ENCODE measurements at places on chromosomes 1 and 21.
A peak's percentile ranks its signal among the peaks of the same experiment; 100 is the strongest.

DNA sequence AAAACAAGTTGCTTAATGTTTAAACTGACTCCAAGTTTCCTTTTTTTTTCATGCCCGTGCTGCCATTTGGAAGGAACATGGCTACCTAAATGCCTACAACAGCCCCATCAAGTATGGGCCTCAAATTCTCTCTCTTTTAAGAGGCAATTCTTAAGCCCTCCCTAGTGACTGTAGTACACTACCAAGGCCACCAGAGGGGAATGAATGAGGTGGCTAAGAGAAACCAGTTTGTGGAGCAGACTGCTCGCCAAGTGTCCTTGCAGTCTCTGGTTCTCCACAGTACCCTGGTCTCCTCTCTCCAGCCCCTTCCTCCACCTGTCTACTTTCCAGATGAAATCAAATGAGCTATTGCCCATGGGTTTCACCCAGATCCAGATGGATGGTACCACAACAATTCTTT, 1809.6 kb downstream of the BRINP3 start:
- no peak overlapping the region for H3K27ac ChIP-seq
- no peaks in the 10 kb centered on the region for H3K36me3 ChIP-seq
- H3K4me3 ChIP-seq: no peak overlapping the region
- no peaks in the 10 kb centered on the region for H3K27me3 ChIP-seq

GRCh38 chr1:20486457-20487235, 636 bp upstream of the CAMK2N1 start:
- peaks cover 13% of the 10 kb centered on the region for H3K36me3 ChIP-seq
- peaks cover 22% of the 10 kb centered on the region for H3K27me3 ChIP-seq
- H3K4me3 ChIP-seq: peak overlapping the region; percentile 95
- no peak for DNase-seq

DNA sequence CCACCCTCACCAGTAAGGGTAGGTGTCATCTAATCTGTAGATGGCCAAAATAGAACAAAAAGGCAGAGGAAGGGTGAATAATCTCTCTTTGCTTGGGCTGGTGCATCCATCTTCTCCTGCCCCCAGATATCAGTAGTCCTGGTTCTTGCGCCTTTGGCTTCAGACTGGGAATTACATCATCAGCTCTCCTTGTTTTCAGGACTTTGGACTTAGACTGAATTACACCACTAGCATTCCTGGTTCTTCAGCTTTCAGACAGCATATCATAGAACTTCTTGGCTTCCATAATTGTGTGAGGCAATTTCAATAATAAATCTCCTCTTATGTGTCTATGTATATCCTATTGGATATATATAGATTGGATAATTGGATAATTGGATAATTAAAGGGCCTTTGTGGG, 403.0 kb upstream of the USP24 start:
- H3K36me3 ChIP-seq: no peaks in the 10 kb centered on the region
- no peak overlapping the region for H3K4me3 ChIP-seq
- H3K4me1 ChIP-seq: no peaks in the 10 kb centered on the region
- peaks cover 38% of the 10 kb centered on the region for H3K27me3 ChIP-seq
- no peak overlapping the region for H3K27ac ChIP-seq

DNA sequence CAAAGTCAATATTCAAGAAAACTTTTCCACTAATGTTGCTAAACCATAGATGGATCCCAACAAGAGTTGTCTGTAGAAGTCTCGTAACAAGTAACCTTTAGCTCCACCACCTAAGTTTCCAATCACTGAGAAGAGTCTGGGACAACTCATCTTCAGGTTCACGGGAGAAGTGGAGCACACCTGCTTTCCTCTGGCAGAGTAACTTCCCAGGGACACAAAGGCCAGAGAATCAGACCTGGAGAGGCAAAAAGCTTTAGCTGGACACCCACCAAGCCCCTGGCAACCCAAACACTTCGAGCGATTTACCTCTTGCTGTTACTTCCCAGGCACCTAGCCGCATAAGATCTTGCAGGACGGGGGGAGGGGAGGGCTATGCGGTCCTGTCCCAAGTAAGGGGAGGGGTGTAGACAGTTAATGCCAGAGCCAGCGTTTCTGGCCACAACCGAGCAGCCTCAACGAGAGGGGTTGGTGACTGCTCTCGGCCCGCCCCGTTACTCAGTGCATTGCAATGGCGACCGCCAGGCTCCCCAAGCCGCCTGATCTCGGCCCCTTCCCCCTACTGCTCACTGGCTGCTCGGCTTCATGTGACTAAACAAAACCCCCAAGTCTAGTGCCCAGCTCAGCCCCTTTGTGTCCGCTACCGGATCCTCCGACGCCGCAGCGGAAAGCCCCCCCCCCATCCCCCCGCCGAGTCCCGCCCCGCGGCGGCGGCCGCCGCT, 709 bp downstream of the ZNF644 start:
- no peaks in the 10 kb centered on the region for H3K27me3 ChIP-seq
- peak; percentile 66 for DNase-seq

DNA sequence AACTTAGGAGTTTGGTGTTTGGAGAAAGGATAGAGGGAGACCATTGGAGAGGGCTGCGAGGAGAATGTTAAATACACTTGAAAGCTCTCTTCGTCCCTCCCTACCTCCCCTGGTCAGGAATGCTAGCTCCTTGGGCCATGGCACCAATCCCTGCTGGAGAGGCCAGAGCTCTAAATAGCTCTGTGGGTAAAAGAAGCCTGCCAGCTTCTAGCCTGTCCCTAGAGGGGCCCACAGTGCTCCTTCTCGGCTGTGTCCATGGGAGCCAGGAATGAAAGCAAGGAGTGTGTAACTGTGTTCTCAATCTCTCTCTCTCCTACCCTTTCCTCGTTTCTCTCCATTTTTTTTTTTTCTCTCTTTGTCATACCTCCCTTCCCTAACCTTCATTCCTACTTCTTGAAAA, at the start of gene CCDC190:
CCDC190 (minus strand) TSS at position 75 of the 400 bp plus-strand sequence. CDS start 1,529 bp downstream, outside the sequence.
- no peaks in the 10 kb centered on the region for H3K4me1 ChIP-seq
- H3K27me3 ChIP-seq: peaks cover 35% of the 10 kb centered on the region
- DNase-seq: no peak
- no peaks in the 10 kb centered on the region for H3K36me3 ChIP-seq
- no peak within 1 kb of the TSS for H3K27ac ChIP-seq

DNA sequence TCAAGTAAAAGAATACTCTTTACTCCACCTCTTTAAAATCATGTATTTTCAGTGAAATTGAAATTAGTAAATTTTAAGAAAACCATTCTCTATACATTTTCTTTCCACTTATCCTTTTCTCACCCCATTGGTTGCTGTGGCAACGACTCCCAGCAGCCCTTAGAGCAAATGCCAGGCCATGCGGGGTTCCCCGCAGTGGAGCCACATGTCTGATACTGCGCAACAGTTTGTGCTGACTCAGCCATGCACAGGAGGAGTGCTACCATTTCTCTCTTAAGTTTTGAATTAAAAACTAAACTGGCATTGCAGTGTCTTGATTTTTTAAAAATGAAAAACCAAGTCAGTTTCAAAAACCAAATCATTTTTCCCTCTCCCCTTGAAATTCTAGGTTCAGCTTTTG, 214.1 kb upstream of the L1TD1 start:
- peaks cover 7% of the 10 kb centered on the region for H3K36me3 ChIP-seq
- no peak for DNase-seq
- H3K4me3 ChIP-seq: no peak overlapping the region
- H3K4me1 ChIP-seq: no peaks in the 10 kb centered on the region

GRCh38 chr1:112938210-112938609, 17.8 kb downstream of the SLC16A1 start:
- no peak for DNase-seq
- peaks cover 7% of the 10 kb centered on the region for H3K36me3 ChIP-seq
- peaks cover 6% of the 10 kb centered on the region for H3K4me1 ChIP-seq
- no peak overlapping the region for H3K4me3 ChIP-seq
- no peaks in the 10 kb centered on the region for H3K27me3 ChIP-seq
- no peak overlapping the region for H3K27ac ChIP-seq

DNA sequence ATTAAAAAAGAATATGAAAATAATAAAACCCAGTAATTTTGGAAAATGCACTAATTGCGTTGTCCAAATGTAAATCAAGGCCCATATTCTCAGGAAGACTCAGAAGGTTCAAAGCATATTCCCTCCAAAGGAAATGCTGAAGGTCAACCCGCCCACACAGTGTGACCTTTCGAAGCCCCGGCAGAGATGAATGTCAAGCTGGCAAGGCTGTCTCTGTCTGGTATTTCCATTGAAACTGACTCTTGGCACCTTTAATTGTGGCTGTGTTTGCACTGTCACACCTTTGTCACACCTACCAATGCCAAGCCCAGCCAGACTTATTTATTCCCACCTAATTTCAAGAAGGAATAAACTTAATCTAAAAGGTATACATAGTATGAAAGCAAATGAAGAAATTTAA, 82.5 kb downstream of the NTPCR start:
- DNase-seq: no peak
- H3K27me3 ChIP-seq: no peaks in the 10 kb centered on the region
- H3K4me1 ChIP-seq: no peaks in the 10 kb centered on the region
- no peak overlapping the region for H3K4me3 ChIP-seq

DNA sequence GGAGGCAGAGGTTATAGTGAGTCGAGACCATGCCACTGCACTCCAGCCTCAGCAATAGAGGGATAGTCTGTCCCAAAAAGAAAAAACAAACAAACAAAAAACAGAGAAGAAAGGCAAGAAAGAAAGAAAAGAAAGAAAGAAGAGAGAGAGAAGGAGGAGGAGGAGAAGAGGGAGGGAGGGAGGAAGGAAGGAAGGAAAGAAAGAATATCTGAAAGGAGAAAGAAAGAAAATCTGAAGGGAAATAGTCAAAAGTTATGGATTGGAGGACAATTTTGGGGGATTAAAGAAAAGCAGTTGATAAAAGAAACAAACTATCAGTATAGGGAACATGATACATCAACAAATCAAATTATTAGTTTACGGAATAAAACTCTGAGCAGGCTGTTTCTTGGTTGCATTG, 67.4 kb upstream of the TBX15 start:
- no peak overlapping the region for H3K27ac ChIP-seq
- peaks cover 4% of the 10 kb centered on the region for H3K36me3 ChIP-seq
- H3K27me3 ChIP-seq: no peaks in the 10 kb centered on the region
- H3K4me3 ChIP-seq: no peak overlapping the region
- no peaks in the 10 kb centered on the region for H3K4me1 ChIP-seq
- DNase-seq: no peak

GRCh38 chr1:45928486-45929205, 125.2 kb downstream of the MAST2 start:
- H3K4me3 ChIP-seq: no peak overlapping the region
- H3K27me3 ChIP-seq: no peaks in the 10 kb centered on the region
- no peak for DNase-seq
- H3K27ac ChIP-seq: peak overlapping the region; percentile 11

- H3K27me3 ChIP-seq: no peaks in the 10 kb centered on the region
- H3K36me3 ChIP-seq: peaks cover 4% of the 10 kb centered on the region
- H3K27ac ChIP-seq: no peak overlapping the region
Measured at GRCh38 chr21:36882776-36883175, 83.7 kb downstream of the HLCS start.

DNA sequence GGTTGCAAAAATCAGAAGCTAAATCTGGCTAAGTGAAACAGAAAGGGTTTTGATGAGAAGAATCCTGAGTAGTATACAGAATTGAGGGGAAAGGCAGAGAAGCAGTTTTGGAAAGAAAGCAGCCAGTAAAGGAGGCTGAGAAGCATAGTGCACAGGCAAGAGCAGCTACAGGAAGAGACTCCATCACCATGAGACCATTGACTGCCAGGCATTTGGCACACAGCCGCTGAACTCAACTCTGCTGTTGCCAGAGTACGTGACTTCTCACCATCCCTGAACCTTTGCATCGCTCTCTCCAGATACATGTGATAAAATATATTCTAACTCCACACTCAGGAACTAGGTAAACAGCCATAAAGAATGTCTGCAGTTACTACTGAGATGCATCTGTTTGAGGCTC, 128.3 kb upstream of the C1orf21 start:
- DNase-seq: no peak
- H3K36me3 ChIP-seq: no peaks in the 10 kb centered on the region
- no peaks in the 10 kb centered on the region for H3K4me1 ChIP-seq
- H3K27ac ChIP-seq: no peak overlapping the region

All from effector memory CD8-positive, alpha-beta T cell (primary cell).